ENCODE measurements at places on chromosomes 11 and 22. TPM values are rescaled to one million over a fixed set of nuclear protein-coding genes. Genes with fewer than 3 reads are reported as not detected.

Gene CD3G
- not detected for polyA plus RNA-seq

Gene INPP5J
- polyA plus RNA-seq: 1.1 TPM

Gene ARHGAP20
- polyA plus RNA-seq: 2.5 TPM

Gene FADS1
- polyA plus RNA-seq: 48.1 TPM

Gene TYR
- polyA plus RNA-seq: not detected

Gene EFEMP2
- 497 TPM for polyA plus RNA-seq

Gene MPPED1
- not detected for polyA plus RNA-seq

Gene POTEH
- polyA plus RNA-seq: not detected

Gene INS
- polyA plus RNA-seq: not detected

Gene HORMAD2
- polyA plus RNA-seq: not detected

Gene CFAP300
- 4.5 TPM for polyA plus RNA-seq

Gene SLC22A8
- not detected for polyA plus RNA-seq

Gene KLHL35
- 1.7 TPM for polyA plus RNA-seq

Data from BJ (cell line).